Neural progenitor cell (in vitro differentiated cells): ENCODE measurements at places on chromosomes 11 and 22. TPM values are rescaled to one million over a fixed set of nuclear protein-coding genes. Genes with fewer than 3 reads are reported as not detected.

Gene GUCY1A2
- total RNA-seq = 0.54 and 0.56 TPM in 2 replicates

Gene MMP12
- total RNA-seq = not detected in 2 replicates

GRCh38 chr11:46675288-46675851 lies 25.0 kb downstream of the ARHGAP1 start:
- H3K27ac ChIP-seq = no peak overlapping the region
- no peaks in the 10 kb centered on the region for H3K36me3 ChIP-seq
- no peak for DNase-seq
- H3K4me1 ChIP-seq = peaks cover 8% of the 10 kb centered on the region
- H3K27me3 ChIP-seq = no peaks in the 10 kb centered on the region
- no peak overlapping the region for H3K4me3 ChIP-seq

GRCh38 chr22:28442711-28443525 lies 236.7 kb downstream of the TTC28 start:
- H3K4me3 ChIP-seq = peak overlapping the region; percentile 61
- H3K27ac ChIP-seq = no peak overlapping the region
- no peaks in the 10 kb centered on the region for H3K36me3 ChIP-seq
- no peaks in the 10 kb centered on the region for H3K27me3 ChIP-seq

GRCh38 chr11:78514922-78515502 lies 59.7 kb downstream of the NARS2 start:
- H3K4me1 ChIP-seq = no peaks in the 10 kb centered on the region
- H3K4me3 ChIP-seq = no peak overlapping the region
- no peak for DNase-seq

GRCh38 chr11:75022759-75023396 lies 34.1 kb downstream of the NEU3 start:
- H3K4me1 ChIP-seq = no peaks in the 10 kb centered on the region
- H3K27ac ChIP-seq = no peak overlapping the region
- H3K27me3 ChIP-seq = no peaks in the 10 kb centered on the region
- H3K36me3 ChIP-seq = no peaks in the 10 kb centered on the region
- H3K4me3 ChIP-seq = no peak overlapping the region
- peak; percentile 82 for DNase-seq

GRCh38 chr11:73980001-73980961 lies 2.4 kb downstream of the UCP2 start:
- peaks cover 27% of the 10 kb centered on the region for H3K4me1 ChIP-seq
- DNase-seq = no peak
- no peak overlapping the region for H3K27ac ChIP-seq
- peak overlapping the region; percentile 81 for H3K4me3 ChIP-seq
- no peaks in the 10 kb centered on the region for H3K27me3 ChIP-seq
